ENCODE measurements at places on chromosomes 4 and X.

GRCh38 chrX:71606536-71607216, 11.6 kb downstream of the CXCR3 start:
- DNase-seq, result no peak

GRCh38 chr4:122819708-122820449, 6.8 kb upstream of the FGF2 start:
- no peak for DNase-seq

DNA sequence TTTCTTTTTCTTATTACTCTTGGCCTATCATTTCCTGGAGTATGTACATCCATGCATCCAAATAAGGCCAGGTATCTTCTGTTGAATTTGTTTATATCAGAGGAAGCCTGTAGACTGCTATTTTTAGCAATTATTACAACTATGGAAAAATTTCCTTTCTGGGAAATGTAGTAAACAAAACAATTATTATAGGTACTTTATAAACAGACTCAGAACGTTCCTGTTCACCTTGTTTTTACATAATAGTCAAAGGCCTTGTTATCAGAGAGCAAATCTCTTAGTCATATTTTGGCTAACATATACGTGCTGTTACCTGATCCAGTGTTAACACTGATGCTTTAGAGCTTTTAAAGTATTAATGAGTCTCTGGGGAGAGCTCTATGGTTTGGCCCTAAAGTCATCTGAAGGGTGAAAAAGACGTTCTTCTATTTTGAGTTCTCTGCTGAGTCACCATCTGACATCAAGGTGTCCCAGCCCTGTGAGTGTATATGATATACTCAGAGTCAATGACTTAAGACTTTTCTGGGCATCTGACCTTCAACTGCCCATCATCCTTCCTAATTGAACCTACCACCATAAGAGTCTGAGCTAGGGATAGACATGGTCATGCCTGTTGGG, 7.3 kb downstream of the SPARCL1 start:
- DNase-seq, result no peak

DNA sequence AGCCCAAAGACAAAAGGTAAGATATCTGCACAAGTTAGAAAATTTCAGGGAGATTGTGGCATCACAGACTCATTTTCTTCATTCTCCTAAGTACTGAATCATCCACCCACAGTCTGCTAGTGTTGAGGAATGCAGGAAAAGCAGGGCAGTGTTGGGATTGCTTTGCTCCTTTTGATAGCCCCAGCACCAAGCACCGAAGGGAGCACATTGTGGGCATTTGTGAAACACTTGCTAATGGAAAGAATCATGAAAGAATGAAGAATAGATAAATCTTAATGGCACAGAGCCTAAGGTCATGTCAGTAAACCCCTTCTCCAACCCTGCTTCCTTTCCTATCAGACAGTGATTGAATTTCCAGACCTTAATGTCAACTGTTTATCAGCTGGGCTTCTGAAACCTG, 103.1 kb upstream of the GPRIN3 start:
- DNase-seq, result no peak

DNA sequence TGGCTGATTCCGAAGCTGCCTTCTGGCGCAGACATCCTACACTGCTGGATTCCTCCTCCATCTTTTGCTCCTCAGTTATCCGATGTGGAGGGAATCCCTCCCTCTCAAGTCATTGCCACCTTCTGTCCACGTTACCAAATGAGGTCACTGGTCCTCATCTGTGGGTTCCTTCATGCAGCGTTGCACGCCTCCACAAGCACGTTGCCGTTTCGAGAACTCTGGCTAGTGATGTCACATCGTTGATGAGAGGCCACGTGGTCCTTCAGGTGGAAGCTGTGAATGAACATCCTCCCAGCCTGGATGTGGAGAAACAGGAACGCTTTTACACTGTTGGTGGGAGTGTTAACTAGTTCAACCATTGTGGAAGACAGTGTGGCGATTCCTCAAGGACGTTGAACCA, 323.2 kb downstream of the DHRSX start:
- DNase-seq, result no peak

DNA sequence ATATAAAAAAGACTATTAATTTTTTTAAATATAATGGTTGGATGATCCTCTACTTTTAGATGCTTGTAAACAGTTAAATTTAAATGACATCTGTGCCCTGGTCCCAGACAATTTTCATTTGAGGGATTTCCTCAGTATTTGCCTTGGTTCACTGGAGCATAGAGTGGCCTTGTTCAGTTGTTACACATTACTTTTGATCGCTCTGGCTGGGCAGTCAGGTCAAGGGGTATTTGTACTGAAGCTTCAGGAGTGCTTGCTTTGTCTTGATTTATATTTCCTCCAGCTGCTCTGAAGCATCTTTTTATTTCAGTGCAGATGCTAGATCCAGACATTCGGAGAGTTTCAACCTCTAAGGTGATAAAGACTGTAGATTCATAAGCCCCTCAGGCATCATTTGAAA, 50.0 kb downstream of the COMMD8 start:
- DNase-seq, result no peak

DNA sequence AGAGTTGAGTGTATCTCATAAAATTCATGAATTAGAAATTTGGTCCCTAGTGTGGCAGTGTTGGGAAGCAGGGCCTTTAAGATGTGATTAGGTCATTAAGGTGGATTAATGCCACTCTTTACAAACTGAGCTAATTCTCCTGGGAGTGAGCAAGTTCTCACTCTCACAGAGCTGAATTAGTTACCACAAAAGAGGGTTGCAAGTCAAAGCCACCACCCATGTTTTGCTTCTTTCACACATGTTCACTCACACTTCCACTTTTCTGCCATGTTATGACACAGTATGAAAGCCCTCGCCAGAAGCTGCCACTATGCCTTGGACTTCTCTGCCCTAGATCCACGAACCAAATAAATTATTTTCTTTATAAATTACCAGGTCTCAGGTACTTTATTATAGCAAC, 332.1 kb downstream of the ARAP2 start:
- DNase-seq, result no peak

GRCh38 chrX:9943420-9943819, 23.7 kb upstream of the CLDN34 start:
- no peak for DNase-seq

DNA sequence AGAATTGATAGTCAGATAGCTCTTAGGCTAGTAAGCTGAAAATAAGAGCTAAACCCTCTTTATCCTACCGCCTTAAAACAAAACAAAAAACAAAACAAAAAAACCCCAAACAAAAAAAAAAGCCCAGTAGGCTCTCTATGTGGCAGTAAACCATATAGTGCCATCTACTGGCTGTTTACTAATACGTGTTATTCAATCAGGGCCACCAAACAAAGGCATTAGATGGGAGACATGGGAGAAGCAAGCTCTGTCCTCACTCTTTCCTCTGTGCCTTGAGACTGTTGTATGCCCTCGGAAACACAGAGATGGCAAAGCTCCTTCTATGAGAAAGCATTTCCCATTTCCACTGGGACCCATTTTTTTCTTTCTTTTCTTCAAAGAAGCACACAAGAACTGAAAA, 148.8 kb upstream of the MID1 start:
- no peak for DNase-seq

GRCh38 chr4:948101-948935, 16.1 kb downstream of the TMEM175 start:
- no peak for DNase-seq

GRCh38 chrX:65702956-65703355, 35.5 kb downstream of the MSN start:
- DNase-seq, result no peak

DNA sequence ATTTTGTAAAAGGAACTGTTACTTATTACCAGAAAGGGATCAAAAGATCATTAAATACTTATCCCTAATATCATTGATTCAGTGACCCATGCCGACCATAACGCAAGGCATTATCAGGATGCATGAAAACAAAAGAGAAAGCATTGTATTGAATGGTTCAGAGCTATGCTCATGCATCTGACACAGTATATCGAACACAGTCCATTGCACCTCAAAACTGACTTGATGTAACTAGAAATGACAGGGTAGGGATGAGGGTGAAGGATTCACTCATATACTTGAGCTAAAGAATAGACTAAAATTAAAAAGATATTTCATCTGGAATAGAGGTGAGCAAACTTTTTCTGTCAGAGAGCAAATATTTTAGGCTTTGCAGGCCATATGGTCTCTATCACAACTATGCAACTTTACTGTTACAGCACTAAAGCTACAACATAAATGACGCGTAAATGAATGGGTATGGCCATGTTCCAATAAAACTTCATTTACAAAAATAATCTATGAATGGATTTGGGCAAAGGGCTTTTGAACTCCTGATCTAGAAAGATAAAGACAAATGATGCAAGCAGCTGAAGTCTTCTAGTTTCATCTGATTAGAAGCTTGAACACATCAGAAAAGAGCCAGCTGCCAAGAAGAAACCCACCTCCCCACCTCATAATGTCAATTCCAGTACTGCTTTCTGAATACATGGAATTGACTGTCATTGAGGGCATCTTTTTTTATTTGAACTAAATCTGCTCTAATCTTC, 12.9 kb upstream of the SPP1 start:
- DNase-seq, result no peak

DNA sequence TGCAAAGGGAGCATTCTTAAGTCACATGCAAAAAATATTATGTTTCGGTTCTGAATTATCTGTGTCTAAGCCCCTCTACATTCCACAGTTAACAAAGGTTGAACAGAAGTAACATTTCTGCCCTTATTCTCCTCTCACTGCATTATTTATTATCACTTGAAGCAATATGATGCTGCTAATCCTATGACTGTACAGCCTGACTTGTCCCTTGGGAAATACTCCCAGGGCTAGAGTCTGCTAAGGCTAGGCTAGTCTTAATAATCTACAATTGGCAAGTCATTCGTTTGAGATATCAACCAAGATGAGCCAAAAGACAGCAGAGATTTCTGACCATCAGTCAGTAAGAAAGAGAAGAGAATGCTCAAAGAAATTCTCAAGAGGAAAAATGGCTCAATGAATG, 226.9 kb upstream of the HCCS start:
- no peak for DNase-seq

DNA sequence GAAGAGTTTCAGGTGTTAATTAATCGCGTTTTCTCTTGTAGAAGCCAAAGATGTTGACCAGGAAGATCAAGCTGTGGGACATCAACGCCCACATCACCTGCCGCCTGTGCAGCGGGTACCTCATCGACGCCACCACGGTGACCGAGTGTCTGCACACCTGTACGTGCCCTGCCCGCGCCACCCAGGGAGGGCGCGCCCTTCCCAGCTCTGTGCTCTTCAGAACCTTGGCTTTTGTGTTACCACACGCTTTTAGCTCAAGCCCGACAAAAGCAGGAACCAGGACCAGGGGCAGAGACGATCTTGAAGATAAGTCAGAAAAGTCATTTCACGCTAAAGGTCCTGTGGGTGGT, 28.0 kb downstream of the PCGF3 start:
- DNase-seq, result no peak

DNA sequence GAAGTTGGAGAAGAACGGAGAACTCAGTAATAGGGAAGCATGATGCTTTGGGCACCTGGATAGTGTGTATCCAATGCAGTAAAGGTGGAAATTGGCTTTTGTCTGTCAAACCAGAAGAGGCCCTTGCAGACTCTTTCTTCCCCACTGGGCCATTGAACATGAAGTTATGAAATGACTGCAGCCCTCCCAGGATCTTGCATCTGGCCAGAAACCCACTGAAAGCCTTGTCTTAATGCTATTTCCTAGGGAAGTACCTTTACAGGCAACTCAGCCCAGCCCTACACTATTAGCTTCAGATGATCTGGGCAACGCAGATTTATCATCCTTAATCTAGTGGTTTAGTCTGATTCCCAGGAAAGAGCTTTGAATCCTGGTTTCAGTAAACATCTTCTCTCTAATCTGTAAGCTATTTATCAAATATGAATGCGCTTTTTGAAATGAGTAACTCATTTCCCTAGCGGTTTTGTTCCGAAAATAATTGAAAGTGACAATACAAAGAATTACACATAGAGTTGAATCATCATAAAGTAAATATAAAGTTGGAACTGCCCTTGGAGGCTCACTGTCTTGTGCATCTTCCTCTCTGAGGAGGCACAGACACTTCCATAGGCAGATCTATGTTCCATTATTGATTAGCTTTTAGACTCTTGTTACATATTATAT, 464.1 kb downstream of the IDS start:
- DNase-seq, result no peak

GRCh38 chr4:145552181-145552822, 66.9 kb upstream of the MMAA start:
- no peak for DNase-seq

DNA sequence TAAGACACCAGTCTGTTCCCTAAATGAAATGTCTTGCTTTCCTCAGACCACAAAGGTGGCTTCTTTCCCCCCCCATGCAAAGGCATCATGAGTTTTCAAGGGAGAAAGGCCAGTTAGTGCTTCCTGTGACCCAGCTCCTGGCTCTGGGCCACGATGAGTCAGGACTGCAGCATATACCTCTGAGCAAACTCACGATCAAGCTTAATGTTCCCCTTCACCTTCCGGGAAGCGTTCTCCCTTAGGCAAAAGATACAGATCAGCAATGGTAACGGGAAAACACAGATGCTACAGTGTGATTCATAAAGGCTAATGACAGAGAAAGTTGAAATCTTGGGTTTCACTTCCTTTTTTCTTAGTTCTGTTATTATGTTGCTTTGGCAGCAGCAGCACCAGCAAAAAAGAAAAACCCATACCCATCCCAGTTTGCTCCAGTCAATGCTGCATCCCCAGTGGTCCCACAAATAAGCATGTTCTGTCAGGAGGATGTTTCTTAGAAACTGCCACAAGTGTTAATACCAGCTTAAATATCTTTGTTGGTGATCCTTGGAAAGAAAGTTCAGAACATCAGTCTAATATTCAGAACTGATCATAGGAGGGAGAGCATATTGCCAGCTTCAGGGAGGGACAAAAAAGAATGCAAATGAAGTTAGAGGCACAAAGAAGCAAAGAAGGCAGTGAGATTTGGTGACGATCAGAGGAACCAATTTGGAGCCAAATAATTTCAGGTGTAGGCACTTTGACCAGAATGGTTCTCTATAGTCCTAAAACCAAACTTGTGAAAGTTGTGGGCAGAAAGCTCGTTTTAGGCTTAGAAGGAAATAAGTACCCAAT, 41.2 kb downstream of the LONRF3 start:
- no peak for DNase-seq

DNA sequence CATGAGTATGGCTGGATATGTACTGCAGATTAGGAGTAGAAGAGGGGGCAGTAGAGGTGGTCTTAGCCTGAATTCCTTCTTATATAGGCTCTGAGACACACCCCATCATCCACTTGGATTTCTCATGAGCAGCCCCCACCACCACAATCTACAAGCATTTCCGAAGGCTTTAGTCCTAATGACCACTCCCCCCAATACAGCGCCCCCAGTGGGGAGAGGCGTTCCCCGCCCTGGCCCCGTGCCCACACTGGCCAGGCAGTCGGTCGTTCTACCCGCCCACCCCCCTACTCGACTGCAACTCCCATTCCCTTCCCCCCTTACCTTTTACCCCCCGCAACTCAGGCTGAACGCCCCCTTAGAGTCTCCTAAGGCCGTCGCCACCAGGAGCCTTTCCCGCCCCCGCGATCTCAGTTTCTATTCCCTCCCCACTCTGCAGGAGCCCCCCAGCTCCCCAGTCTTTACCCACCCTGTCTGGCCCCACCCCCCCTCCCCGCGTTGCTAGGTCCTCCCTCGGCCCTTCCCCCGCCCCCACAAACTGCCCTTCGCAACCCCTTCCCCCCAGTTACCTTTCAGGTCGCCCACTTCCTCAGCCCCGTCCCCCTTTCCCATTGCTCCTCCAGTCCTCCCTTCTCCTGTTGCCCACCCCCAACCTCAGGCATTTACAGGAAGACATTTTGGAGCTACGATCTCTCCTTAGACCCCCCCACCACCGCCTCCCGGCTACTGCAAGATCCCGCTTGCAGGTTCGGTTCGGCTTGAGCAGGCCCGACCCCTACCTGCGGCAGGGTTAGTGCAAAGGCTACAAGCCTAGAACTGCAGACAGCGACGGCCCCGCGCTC, 468 bp downstream of the ZMYM3 start:
- no peak for DNase-seq
